ENCODE measurements at places on chromosomes 5 and 9.

GRCh38 chr9:105822814-105823213 lies 128.5 kb downstream of the TMEM38B start:
- no peak for DNase-seq

DNA sequence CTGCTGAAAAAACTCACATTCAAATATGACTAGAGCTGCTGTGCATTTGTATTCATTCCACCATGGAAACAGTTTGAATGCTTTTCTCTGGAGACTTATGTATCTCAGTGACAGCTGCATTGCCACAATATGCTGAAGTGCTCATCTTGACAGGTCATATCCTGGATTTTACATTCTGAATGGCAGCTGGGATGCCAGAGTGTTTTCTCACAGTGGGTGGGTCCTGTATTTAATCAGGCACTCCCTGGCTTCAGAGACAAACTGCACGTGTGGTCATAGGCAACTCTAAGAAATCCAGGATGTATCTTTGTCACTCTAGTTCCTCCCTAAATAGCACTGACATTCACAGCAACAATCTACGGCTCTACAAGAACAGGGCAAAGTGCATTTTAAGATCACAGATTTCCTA lies 75.6 kb downstream of the ST8SIA4 start:
- peak; percentile 96 for DNase-seq

- DNase-seq: no peak
These were observed 710.0 kb upstream of the GRAMD2B start for GRCh38 chr5:125713109-125713805.

DNA sequence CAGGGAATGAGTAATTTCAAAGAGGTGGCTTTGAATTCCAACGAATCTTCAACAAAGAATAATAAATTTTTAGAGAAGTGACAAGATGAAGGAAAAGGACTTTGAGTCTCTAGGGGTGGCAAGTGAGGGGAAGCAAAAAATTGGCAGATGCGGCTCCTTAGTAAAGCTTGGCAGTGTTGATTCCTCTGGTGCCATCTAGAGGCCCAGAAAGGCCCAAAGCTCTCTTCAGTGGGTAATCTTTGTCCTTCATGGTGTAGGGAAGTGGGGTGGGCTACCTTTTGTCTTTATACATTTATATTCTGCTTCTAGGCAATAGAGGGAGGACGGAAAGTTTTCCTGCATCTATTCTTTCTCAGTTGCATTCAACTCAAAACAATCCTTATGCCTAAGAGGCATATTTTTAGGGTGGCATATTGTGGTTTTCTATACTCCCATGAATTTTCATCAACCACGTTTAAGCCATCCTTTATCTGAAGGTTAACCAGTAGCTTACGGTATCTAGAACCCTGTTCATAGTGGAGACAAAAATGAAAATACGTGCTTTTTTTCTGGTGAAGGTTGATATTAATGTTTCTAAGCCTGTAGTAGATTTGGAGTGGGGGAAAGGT lies 17.5 kb upstream of the ROPN1L start:
- DNase-seq: peak; percentile 73

GRCh38 chr5:37842048-37842447 lies 2.2 kb upstream of the GDNF start:
- no peak for DNase-seq

Measured in A673 (cell line).